ENCODE measurements at places on chromosomes 6 and 20.

- DNase-seq, result no peak
These were observed 1.4 kb upstream of the POU3F2 start for GRCh38 chr6:98833057-98833306.

DNA sequence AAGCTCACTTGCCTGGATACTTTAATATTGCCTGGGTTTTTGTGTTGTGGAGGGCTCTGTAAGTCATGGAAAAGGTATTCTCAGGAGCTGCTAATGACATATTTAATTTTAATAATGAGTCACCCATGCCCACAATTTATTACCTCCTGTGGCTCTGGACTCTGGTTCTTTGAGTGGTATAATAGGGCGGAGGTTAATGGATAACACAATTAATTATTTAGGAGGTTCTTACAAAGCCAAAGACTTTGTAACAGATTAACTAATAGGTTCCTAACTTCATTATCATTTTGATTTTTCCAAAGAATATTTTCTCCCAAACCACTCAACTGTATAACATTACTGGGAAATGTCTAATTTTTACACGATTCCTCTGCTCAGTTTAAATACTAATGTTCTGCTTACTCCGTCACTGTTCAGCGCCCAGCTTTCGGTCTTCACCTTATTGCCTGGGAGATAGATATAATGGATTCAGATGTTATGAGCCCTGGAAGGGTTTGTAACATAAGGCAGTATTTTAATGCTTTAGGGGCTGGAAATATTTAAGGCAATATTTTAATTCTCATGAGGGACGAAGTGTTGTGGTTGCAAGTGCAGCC, 29.4 kb downstream of the PHACTR3 start:
- no peak for DNase-seq

DNA sequence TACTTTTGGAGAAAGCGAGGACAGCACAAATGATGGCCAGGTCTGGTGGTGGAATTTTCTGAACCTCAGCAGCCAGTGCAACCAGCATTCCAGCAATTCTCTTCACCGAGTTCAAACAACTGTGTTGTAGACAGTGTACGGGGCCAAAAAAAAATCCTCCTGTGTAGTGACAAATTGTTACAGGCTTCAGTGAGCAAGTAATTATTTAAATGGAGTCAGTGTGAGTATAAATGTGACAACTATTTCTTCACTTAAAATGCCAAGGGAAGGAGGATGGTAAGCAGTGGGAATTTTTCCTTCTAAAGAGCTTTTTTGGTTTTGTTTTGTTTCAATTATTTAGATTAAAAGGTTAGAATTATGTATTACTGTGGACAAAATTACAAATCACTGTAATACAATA, 154.1 kb downstream of the TMEM242 start:
- no peak for DNase-seq

DNA sequence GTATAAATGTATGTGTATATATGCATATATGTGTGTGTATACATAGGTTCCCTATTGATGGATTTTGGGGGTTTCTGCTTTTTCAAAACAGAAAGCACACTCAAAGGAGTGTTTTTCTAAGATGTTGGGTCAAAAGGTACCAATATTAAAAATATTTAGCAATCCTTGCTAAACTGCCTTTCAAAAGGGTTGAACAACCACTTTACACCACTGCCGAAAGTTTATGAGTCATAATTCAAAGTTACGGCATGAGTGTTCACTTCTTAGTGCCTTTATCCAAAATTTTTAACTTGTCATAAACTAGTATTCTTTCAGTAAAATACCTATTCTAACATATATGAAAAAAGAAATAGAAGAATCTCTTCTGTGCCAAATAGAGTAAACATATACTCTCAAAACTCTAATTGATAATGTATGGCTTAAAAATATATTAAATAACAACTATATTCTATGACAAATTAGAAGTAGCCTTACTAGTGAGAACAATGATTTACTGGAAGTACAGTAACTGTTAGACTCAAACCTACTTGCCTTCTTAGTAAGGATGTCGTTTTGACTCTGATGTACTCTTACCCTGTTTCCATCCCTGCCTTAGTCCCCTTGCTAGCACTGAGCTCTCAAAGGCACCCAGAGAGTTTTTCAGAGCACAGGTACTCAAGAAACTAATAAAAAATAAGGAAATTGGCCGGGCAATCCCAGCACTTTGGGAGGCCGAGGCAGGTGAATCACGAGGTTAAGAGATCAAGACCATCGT, 136.1 kb downstream of the INSM1 start:
- DNase-seq, result no peak

GRCh38 chr6:40587240-40588069, at the start of gene LRFN2:
LRFN2 (minus strand) TSS chr6:40587364.
- peak; percentile 46 for DNase-seq

DNA sequence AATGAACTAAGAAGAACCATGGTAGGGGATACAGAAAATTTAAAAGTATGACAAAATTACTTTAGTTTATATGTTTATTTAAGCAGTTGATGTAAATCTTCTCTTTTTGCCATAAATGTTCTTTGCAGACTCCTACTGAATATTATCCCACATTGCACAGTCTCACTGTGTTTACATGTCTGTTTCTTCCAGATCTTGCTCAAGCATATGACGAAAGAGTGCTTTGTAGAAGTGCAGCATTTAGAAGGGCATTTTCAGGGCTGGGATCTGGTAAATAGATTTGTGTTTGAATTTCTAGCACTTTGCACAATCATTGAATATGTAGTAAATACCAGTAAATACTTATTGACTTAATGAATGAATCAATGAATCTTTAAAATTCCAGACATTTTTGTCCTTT, 152.0 kb upstream of the EPHA7 start:
- DNase-seq, result no peak

DNA sequence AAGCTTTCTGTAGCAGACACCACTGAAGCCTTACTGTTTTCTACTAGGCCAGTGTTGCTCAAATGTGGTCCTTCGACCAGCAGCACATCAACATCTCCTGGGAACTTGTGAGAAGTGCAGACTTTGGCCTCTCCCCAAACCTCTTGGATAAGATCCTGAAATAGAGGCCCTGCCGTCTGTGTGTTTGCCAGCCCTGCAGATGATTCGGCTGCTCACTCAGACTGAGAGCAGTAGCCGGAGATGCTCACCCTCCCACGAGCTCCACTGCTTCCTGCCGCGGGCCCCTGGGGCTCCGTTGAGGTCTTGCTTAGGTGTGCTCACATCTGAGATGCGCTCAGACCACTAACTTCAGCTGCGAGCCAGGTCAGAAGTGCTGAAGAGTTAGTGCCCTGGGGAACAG, 129.5 kb upstream of the SSTR4 start:
- no peak for DNase-seq

GRCh38 chr6:158757753-158758090, 61.4 kb downstream of the EZR start:
- DNase-seq, result no peak

- DNase-seq, result no peak
These were observed 32.7 kb downstream of the FAM50B start for GRCh38 chr6:3881711-3882421.

DNA sequence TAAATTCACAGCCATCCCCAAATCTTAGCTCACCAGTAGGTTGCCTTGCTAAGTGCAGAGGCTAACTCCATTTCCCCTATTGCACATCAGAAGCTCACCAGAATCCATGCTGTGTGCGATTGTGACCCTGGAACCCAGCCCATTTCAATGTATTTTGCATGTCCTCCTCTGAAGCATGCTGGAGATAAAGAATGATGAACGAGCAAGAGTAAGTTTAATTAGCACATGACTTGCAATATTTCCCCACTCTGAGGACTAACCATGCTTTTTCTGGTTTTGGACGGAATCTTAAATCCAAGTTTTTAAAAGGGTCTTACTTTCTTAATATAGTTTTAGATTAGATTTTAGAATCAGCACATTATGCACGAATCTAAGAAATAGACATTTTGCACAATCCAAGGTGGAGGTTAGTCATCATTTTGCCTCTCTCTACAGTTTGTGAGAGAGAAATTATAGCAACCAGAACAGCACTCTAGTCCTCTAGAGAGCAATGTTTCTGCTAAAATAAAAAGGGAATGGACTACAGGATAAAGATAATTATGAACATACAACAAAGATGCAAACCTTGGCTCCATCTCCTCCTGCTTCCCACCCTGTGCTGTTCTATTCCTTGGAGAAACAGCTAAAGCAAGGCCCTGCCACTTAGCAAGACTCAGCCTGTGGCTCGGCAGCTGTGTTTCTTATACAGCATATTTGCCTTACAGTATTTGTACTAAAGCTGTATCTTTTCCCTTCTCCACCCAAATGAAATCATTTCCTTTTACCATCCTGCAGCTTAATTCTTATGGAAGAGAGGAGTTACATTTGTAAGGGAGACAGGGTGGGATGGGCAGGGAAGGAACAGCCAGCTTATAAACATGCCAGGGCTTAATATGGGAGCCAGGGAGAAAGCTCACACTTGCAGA, 24.9 kb upstream of the LAMA4 start:
- DNase-seq, result no peak
